Activated naive CD4-positive, alpha-beta T cell treated with anti-CD3 and anti-CD28 coated beads, Interleukin-2, amount 50 U/mL, for 16 hours (primary cell): ENCODE measurements at places on chromosomes 1 and 21.
A peak's percentile ranks its signal among the peaks of the same experiment; 100 is the strongest.

GRCh38 chr1:2412773-2413494 is 570 bp upstream of the PEX10 start:
- DNase-seq: no peak

DNA sequence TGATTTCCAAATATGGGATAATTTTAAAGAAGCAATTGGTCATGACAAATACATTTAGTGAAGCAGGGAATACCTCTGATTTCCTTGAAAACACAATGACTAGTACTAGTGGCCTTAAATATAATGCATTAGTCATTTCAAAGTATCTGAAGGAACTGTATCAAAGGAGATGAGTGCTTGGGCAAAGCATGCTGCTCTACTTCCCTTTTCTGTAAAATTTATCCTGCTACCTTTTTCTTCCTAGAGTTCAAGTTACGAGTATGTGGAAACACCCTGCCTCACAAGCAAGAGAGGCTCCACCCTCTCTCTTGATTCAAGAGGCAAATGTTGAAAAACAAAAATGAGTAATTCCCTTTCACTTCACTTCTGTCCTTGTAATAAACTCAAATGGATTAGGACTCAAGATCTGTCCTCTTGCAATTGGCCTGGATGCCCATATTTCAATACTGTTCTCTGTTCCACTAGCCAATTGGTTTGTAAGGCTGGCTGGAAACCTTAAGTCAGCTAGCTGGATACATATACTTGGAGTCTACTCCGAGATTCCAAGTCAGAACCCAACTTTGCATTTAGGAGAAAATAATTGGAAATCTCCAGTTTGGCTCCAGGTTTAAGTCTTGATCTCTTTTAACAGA is 92.5 kb downstream of the CDC42BPA start:
- no peak for DNase-seq

DNA sequence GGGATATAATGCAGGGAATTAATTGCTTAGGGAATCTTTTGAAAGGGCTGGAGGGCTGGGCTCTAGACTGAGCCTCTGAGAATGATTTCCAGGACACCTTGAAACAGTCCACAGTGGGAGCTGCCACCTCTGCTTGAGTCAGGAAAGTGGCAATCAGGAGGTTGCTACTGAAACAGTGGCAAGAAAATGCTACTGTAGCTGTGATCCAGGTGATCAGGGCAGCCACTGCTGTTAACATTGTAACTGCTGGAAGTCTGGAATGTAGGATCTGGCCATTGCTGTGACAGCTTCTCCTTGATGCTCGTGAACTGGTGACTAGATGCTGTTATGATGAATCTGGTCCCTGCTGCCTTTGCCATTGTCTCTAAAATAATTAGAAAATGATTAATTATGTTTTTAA is 12.8 kb downstream of the MAGI3 start:
- DNase-seq: no peak

DNA sequence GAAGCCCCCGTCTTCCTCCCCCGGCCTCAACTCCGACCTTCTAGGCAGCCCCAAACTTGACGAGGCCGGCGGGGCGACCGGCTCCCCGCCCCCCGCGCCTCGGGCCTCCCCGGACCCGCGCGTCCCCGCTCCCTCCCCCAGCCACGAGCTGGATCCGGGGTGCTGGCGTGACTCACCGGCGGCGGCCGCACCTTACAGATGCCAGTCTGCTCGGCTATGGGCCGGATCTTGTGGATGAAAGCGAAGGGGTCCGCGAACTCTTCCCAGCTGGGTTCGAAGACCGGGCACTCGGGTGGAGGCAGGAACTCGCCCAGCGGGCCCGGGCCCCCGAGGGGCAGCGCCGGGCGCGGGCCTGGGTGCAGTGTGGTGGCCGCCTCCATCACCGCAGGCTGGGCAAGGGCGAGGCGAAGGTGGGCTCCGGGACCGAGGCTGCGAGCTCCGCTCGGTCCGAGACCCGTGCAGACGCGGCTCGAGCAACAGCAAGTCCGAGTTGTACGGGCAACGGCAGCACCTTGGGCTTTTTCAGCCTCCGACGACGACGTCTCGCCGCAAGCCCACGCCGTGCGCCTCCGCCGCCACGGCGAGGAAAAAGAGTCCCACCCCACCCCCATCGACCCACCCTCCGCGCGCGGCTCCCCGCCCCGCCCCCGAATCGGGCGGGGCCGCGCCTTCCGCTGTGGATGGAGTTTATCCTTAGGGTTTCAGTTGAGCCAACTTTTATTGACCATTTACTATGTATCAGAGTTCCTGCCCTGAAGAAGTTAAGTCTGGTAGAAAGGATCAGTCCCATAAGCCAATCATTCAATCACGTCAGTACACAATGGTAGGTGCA is at the start of gene KDM5B:
Gene KDM5B, minus strand, starts transcription at position 496 of the 832 bp plus-strand sequence. Its CDS starts 116 bp downstream, at position 380.
- peak; percentile 78 for DNase-seq

- DNase-seq: no peak
These were observed 37.8 kb downstream of the MEGF6 start for GRCh38 chr1:3573500-3573899.

DNA sequence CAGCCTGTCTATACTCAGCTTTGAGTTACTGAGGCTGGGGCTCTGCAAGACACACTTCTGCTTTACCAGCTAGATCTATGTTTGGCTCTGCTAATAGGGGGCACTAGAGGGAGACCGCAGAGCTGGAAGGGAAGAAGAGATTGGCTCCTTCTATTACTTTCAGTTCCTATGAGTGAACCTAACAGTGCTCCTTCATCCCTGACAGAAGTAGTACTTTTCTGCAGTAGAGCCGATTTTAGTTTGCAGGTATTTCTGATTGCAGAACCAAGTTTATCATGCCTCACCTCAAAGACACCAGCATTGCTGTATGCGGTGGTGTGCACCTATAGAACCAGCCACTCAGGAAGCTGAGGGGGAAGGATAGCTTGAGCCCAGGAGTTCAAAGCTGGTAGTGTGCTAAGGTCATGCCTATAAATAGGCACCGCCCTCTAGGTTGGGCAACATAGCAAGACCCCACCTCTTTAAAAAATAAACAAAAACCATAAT is 5.7 kb upstream of the ZDHHC18 start:
- DNase-seq: no peak

DNA sequence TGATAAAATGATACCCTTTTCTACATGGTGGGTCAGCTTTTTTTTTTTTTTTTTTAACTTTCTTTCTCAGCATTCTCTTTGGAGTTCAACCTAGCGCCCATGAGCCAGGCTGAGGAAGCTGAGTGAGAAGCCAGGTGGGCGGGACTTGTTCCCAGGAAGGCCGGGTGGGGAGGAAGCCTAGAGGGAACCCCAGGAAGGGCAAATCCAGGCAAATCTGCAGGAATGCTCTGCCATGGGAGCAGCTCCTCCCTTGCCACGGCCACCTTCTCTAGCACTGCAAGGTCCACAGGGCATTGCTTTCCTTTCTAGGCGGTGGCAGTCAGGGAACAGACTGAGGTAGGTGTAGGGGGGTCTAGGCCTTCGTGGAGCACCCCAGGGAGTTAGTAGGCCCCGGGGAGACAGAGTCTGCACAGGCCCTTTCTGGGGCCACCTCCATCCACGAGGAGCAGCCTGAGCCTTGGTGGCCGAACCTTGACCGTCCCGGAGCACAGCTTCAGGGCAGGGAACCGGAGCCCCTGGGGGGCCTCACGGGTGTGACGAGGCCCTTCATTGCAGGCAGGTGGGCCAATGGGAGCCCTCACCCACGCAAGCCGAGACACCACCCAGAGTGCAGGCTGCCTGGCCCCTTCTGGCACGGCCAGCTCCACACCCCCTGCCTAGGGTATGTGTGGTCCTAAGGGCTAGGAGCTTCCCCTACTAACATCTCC is 18.2 kb upstream of the CCDC27 start:
- DNase-seq: no peak

- no peak for DNase-seq
These were observed 9.7 kb upstream of the AADACL4 start for GRCh38 chr1:12634156-12634555.

- DNase-seq: no peak
These were observed 7.7 kb downstream of the AHDC1 start for GRCh38 chr1:27596261-27596660.
